ENCODE measurements at places on chromosomes 2 and 18. TPM values are rescaled to one million over a fixed set of nuclear protein-coding genes. Genes with fewer than 3 reads are reported as not detected.

Gene BOD1L2
- total RNA-seq = not detected

Gene C1QL2
- total RNA-seq = not detected

DNA sequence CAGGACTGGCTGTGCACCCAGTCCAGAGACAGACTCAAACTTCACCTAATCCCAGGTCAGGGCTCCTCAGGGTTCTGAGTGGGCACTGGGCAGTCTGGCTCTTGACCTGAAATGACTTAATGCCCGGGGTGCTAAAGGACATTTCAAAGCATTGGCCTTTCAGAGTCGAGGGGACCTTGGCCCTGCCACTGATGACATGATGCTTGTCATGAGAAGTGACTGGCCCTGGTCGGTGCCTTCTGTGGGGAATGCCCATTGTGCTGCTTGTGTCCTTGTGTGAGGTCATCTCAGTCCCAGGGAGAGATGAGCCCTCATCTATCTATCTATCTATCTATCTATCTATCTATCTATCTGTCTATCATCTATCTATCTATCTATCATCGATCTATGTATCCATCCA, 81.3 kb downstream of the CTAGE1 start:
- no peaks in the 10 kb centered on the region for H3K36me3 ChIP-seq
- H3K27ac ChIP-seq = no peak overlapping the region
- no peaks in the 10 kb centered on the region for H3K27me3 ChIP-seq
- no peak overlapping the region for H3K4me3 ChIP-seq
- DNase-seq = no peak

DNA sequence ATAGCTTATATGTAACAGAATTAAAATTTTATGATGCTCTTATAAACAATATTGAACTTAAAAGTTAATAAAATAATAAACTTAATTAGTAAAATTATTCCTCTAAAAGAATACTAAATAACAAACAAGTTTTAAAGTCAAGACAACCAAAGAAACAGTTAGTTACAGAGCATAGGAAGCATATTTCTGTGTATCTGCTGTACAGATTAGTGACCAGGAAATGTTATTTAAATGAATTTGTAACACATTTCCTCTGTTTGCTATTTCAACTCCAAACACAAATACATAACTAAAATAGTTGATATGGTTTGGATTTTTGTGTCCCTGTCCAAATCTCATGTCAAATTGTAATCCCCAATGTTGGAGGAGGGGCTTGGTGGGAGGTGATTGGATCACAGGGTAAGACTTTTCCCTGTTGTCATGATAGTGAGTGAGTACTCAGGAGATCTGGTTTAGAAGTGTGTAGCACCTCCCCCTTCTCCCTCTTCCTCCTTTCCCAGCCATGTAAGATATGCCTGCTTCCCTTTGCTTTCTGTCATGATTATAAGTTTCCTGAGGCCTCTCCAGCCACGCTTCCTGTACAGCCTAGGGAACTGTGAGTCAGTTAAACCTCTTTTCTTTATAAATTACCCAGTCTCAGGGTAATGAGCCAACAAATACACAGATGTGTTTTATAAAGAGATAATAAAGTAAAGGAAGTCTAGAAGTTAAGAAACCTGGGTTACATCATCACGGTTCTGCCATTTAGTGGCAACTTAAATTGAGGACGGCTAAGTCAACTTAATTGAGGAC, 51.8 kb downstream of the ROCK2 start:
- H3K4me3 ChIP-seq = no peak overlapping the region
- H3K27ac ChIP-seq = peak overlapping the region; percentile 44
- H3K27me3 ChIP-seq = no peaks in the 10 kb centered on the region

DNA sequence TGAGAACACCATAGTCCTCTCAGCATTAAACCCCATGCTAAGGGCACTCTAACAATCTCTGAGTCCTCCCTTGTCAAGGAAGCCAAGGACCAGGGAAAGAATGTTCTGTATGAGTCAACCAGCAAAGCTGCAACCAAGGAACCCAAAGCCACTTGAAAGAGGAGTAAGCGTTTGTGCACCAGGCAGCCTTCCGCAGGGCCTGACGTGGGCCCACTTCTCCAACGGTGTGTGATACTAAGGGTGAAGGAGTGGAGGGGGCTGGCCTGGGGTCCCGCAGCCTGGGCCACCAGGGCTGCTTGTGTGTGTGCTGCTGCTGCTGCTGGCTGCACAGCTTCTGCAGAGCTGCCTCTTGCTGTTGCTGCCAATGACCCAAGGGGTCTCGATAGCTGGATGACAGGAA, 30.1 kb upstream of the GALNT14 start:
- H3K27ac ChIP-seq = no peak overlapping the region
- DNase-seq = no peak
- H3K4me3 ChIP-seq = no peak overlapping the region
- no peaks in the 10 kb centered on the region for H3K27me3 ChIP-seq
- H3K4me1 ChIP-seq = no peaks in the 10 kb centered on the region

Gene PLCL1
- 10.4 TPM for total RNA-seq

GRCh38 chr2:133235968-133236367, 332.3 kb downstream of the NCKAP5 start:
- no peaks in the 10 kb centered on the region for H3K36me3 ChIP-seq
- no peaks in the 10 kb centered on the region for H3K27me3 ChIP-seq
- no peak for DNase-seq
- H3K27ac ChIP-seq = no peak overlapping the region

Gene OTOS
- total RNA-seq = not detected

- no peaks in the 10 kb centered on the region for H3K36me3 ChIP-seq
- H3K4me3 ChIP-seq = no peak overlapping the region
- no peak overlapping the region for H3K27ac ChIP-seq
- DNase-seq = no peak
- H3K4me1 ChIP-seq = peaks cover 7% of the 10 kb centered on the region
- H3K27me3 ChIP-seq = no peaks in the 10 kb centered on the region
These were observed 71.9 kb downstream of the TNP1 start for GRCh38 chr2:216787851-216788540.

Gene MTX2
- 35.8 TPM for total RNA-seq

- H3K36me3 ChIP-seq = no peaks in the 10 kb centered on the region
- H3K27ac ChIP-seq = peak overlapping the region; percentile 18
- DNase-seq = no peak
- H3K27me3 ChIP-seq = no peaks in the 10 kb centered on the region
These were observed 212.9 kb downstream of the CYP26B1 start for GRCh38 chr2:71934595-71935261.

GRCh38 chr2:44109166-44109565, 59.5 kb upstream of the PPM1B start:
- no peaks in the 10 kb centered on the region for H3K4me1 ChIP-seq
- H3K27me3 ChIP-seq = no peaks in the 10 kb centered on the region
- H3K4me3 ChIP-seq = no peak overlapping the region
- DNase-seq = no peak
- H3K27ac ChIP-seq = no peak overlapping the region

Gene PLEKHH2
- 4.6 TPM for total RNA-seq

GRCh38 chr2:224769489-224769888, 53.3 kb upstream of the CCDC195 start:
- no peak overlapping the region for H3K27ac ChIP-seq
- no peaks in the 10 kb centered on the region for H3K36me3 ChIP-seq
- H3K4me3 ChIP-seq = no peak overlapping the region
- no peaks in the 10 kb centered on the region for H3K4me1 ChIP-seq
- no peaks in the 10 kb centered on the region for H3K27me3 ChIP-seq

Gene LOXL3
- 0.97 TPM for total RNA-seq

Gene METTL4
- total RNA-seq = 1.6 TPM

GRCh38 chr2:231193216-231193615, 5.2 kb upstream of the ARMC9 start:
- no peak overlapping the region for H3K4me3 ChIP-seq
- DNase-seq = no peak
- H3K36me3 ChIP-seq = no peaks in the 10 kb centered on the region
- peaks cover 10% of the 10 kb centered on the region for H3K4me1 ChIP-seq

DNA sequence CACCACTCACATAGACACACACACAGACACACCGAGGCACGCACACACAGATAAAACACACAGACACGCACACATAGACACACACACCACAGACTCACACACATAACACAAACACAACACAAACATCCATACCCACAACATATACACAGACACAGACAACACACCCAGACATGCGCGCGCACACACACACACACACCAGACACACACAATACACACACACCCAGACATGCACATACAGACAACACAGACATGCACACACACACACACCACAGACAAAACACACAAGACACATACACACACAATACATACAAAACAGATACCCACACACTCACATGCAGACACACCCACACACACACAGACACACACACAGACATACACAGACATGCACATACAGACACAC, 95.4 kb upstream of the SMAD7 start:
- no peaks in the 10 kb centered on the region for H3K36me3 ChIP-seq
- no peaks in the 10 kb centered on the region for H3K27me3 ChIP-seq

Gene SKA1
- not detected for total RNA-seq

Gene ADD2
- total RNA-seq = 0.75 TPM

Gene SKOR2
- total RNA-seq = not detected

Gene ATP8B1
- total RNA-seq = 2.5 TPM

Gene NGEF
- 1.5 TPM for total RNA-seq

DNA sequence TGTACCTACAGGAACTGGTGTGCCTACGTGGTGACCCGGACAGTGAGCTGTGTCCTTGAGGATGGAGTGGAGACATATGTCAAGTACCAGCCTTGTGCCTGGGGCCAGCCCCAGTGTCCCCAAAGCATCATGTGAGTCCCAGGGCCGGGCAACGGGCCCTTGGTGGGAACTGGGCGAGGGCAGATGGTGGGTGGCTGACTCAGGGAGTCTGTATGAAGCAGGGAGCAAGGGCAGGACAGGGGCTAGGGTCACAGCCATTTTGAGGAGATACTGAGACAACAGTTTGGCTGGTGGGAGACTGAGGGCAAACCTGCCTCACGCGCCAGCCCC, 1.7 kb downstream of the EMILIN1 start:
- no peak overlapping the region for H3K4me3 ChIP-seq
- no peaks in the 10 kb centered on the region for H3K27me3 ChIP-seq
- peak overlapping the region; percentile 86 for H3K27ac ChIP-seq
- H3K4me1 ChIP-seq = peaks cover 13% of the 10 kb centered on the region
- no peaks in the 10 kb centered on the region for H3K36me3 ChIP-seq

All from gastrocnemius medialis (tissue), 4 donors.